ENCODE measurements at places on chromosomes 16 and 17.

- DNase-seq: no peak
- H3K4me3 ChIP-seq: no peak overlapping the region
- H3K4me1 ChIP-seq: no peaks in the 10 kb centered on the region
Observed at GRCh38 chr16:23734176-23734893, 20.5 kb upstream of the CHP2 start.

DNA sequence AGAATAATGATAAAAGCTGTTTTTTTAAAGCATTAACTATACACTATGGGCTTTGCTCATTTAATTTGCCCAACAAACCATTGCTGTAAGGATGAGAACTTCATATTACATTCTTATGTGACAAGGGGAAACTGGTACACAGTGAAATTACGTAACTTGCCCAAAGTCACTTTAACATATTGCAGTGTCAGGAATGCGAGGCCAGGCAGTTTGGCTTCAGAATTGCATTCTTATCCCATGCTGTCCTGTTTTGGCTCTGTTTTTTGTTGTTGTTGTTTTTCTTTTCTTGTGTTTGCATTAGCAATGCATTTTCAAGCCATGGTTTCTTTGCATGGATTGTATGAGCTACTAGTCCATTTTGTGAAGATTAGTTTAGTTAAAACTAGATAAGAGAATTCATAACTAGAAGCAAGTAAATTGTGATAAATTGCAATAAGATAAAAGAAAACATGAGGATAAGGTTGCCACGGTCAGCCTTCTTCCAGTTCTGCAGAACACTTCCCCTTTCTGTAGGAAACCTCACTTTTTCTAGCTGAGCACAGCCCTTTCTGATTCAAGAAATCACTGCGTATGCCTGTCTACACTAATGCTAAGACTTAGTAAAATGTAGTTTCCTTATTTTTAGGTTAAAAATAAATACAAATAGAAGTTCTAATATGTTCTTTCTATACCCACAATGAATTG lies 221.3 kb upstream of the KCNJ16 start:
- no peak overlapping the region for H3K4me3 ChIP-seq
- H3K4me1 ChIP-seq: no peaks in the 10 kb centered on the region
- H3K27me3 ChIP-seq: no peaks in the 10 kb centered on the region
- DNase-seq: no peak
- no peaks in the 10 kb centered on the region for H3K36me3 ChIP-seq

GRCh38 chr16:81268509-81268908 lies 30.0 kb downstream of the BCO1 start:
- no peaks in the 10 kb centered on the region for H3K4me1 ChIP-seq
- H3K27ac ChIP-seq: no peak overlapping the region
- H3K27me3 ChIP-seq: no peaks in the 10 kb centered on the region
- no peaks in the 10 kb centered on the region for H3K36me3 ChIP-seq

GRCh38 chr16:4052801-4053293 lies 63.4 kb downstream of the ADCY9 start:
- no peaks in the 10 kb centered on the region for H3K27me3 ChIP-seq
- H3K27ac ChIP-seq: peak overlapping the region; percentile 90
- no peaks in the 10 kb centered on the region for H3K36me3 ChIP-seq
- H3K4me1 ChIP-seq: no peaks in the 10 kb centered on the region
- H3K4me3 ChIP-seq: no peak overlapping the region
- DNase-seq: peak; percentile 77

- no peaks in the 10 kb centered on the region for H3K27me3 ChIP-seq
- no peaks in the 10 kb centered on the region for H3K36me3 ChIP-seq
- H3K4me3 ChIP-seq: no peak overlapping the region
- peaks cover 7% of the 10 kb centered on the region for H3K4me1 ChIP-seq
- DNase-seq: no peak
- no peak overlapping the region for H3K27ac ChIP-seq
Observed at GRCh38 chr16:87576171-87576570, 26.1 kb upstream of the JPH3 start.

- no peaks in the 10 kb centered on the region for H3K36me3 ChIP-seq
- no peaks in the 10 kb centered on the region for H3K27me3 ChIP-seq
- no peak overlapping the region for H3K27ac ChIP-seq
- H3K4me1 ChIP-seq: no peaks in the 10 kb centered on the region
- H3K4me3 ChIP-seq: no peak overlapping the region
Observed at GRCh38 chr17:44604116-44604761, 47.0 kb downstream of the FZD2 start.

DNA sequence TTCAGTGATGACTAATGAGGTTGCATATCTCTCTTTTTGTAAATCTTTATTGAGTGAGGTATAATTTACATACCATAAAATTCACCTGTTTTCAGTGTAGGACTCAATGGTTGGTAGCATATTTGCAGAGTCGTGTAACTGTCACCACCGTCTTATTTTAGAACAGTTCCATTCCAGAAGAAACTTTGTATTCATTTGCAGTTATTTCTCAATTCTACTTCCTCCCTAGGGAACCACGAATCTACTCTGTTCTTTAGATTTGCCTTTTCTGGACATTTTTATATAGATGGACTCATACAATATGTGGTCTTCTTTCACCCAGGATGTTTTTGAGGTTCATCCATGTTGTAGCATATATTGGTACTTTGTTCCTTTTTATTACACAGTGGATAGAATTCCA lies 3.7 kb downstream of the FTO start:
- H3K36me3 ChIP-seq: no peaks in the 10 kb centered on the region
- H3K27ac ChIP-seq: no peak overlapping the region
- no peak overlapping the region for H3K4me3 ChIP-seq
- DNase-seq: no peak
- H3K27me3 ChIP-seq: no peaks in the 10 kb centered on the region
- peaks cover 23% of the 10 kb centered on the region for H3K4me1 ChIP-seq

DNA sequence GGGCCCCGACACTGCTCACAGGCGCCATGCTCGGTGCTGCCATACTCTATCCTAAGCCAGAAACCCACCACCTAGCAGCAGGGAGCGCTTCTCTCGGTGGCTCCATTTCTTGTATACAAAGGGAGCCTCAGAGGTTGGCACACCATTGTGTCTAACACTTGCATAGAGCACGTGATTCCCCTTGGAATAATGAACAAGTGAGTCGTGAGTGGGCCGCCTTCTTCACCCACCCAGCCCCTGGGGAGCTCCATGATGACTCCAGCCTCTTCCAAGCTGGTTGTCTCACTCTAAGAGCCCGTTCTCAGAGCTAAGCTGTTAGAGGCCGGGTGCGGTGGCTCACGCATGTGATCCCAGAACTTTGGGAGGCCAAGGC lies 82.3 kb upstream of the ZNF469 start:
- no peak overlapping the region for H3K27ac ChIP-seq
- no peaks in the 10 kb centered on the region for H3K36me3 ChIP-seq
- no peak for DNase-seq
- no peak overlapping the region for H3K4me3 ChIP-seq
- H3K27me3 ChIP-seq: no peaks in the 10 kb centered on the region

DNA sequence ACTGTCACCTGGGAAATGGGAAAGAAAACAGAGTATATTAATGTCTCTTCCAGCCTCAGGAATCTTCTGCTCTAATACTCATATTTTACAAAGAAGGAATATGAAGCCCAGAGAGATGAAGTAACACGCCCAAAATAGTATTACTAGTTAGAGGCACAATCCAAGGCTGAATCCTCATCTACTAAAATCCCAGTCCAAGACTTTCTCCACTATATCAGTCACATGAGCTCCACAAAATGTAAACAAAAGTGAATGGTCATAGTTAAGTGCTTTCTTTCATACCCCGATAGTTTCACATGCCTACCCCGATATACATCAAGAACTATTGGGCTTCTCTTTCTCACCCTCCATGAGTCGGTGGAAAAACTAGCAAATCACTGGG lies 965 bp downstream of the INTS2 start:
- peak overlapping the region; percentile 82 for H3K27ac ChIP-seq
- no peaks in the 10 kb centered on the region for H3K27me3 ChIP-seq
- peaks cover 18% of the 10 kb centered on the region for H3K36me3 ChIP-seq
- no peak for DNase-seq

- no peak overlapping the region for H3K4me3 ChIP-seq
- no peaks in the 10 kb centered on the region for H3K27me3 ChIP-seq
- H3K4me1 ChIP-seq: peaks cover 8% of the 10 kb centered on the region
- no peak overlapping the region for H3K27ac ChIP-seq
Observed at GRCh38 chr16:79261481-79261940, 339.0 kb downstream of the MAF start.

GRCh38 chr17:49241040-49241439 lies 10.5 kb upstream of the PHOSPHO1 start:
- H3K36me3 ChIP-seq: no peaks in the 10 kb centered on the region
- H3K27me3 ChIP-seq: no peaks in the 10 kb centered on the region
- no peak overlapping the region for H3K4me3 ChIP-seq

DNA sequence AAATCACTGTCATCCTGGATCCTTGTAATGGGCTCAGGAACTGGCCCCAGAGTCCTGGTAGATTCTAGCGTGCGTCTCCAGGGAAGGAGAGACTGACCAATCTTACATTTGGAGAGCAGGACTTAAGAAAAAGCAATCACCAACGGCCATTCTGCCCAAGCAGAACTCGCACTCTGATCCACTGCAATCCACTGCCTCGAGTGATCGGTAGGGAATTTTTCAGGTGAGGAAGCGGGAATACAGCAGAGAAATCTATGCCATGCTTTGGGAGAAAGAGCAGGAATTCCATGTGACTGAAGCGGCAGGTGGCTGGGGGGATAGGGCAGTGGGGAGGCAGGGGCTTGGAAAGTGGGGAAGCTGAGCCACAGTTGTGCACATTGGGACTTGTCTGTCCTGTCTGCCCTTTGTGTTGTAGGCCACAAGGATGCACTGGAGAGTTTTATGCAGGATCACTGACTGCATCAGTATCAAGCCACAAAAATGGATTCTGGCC lies 143.9 kb upstream of the HS3ST2 start:
- no peaks in the 10 kb centered on the region for H3K4me1 ChIP-seq
- peak; percentile 53 for DNase-seq
- no peaks in the 10 kb centered on the region for H3K27me3 ChIP-seq
- no peaks in the 10 kb centered on the region for H3K36me3 ChIP-seq
- no peak overlapping the region for H3K4me3 ChIP-seq
- no peak overlapping the region for H3K27ac ChIP-seq

DNA sequence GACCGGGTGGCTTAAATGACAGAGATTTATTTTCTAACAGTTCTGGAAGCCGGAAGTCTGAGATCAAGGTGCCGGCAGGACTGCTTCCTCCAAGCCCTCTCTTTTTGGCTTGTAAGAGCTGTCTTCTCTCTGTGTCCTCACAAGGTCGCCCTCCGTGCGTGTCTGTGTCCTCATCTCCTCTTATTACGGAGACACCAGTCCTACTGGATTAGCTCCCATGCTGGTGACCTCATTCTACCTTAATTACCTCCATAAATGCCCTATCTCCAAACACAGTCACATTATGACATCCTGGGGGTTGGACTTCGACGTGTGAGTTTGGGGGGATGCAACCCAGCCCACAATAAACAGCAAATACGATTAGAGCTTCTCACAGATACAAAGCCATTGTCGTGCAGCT lies 161.5 kb downstream of the FOXL1 start:
- H3K36me3 ChIP-seq: no peaks in the 10 kb centered on the region
- peaks cover 11% of the 10 kb centered on the region for H3K4me1 ChIP-seq
- no peaks in the 10 kb centered on the region for H3K27me3 ChIP-seq
- DNase-seq: no peak
- H3K4me3 ChIP-seq: no peak overlapping the region

- DNase-seq: no peak
- peak overlapping the region; percentile 9 for H3K27ac ChIP-seq
- H3K4me1 ChIP-seq: peaks cover 28% of the 10 kb centered on the region
Observed at GRCh38 chr16:11034481-11034931, 90.1 kb downstream of the CLEC16A start.
